Hematopoietic multipotent progenitor cell treated with erythropoietin and hydrocortisone succinate and interleukin-3 and kit ligand, for 8 days (in vitro differentiated cells): ENCODE measurements at places on chromosomes 4 and X.

DNA sequence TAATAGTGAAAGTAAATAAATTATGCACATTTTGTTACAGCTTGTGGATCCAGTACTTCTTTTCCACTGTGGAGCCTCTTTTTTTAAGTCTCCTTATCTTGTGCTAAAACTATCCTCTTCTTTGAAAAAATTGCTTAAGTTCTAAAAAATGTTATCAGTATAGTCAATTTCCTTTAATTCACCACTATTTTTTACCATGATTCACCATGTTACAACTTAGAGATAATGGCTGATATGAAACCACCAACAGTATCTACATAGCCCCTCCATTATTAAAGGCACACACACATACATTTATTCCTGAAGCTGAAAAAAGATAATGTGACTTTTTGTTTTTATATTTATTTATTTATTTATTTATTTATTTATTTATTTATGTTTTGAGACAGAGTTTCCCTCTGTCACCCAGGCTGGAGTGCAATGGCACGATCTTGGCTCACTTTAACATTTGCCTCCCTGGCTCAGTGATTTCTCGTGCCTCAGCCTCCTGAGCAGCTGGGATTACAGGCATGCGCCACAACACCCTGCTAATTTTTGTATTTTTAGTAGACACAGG lies 243.2 kb downstream of the SPOCK3 start:
- DNase-seq: peak; percentile 65

- peak; percentile 64 for DNase-seq
Measured at GRCh38 chr4:73653695-73654106, 33.5 kb upstream of the RASSF6 start.

DNA sequence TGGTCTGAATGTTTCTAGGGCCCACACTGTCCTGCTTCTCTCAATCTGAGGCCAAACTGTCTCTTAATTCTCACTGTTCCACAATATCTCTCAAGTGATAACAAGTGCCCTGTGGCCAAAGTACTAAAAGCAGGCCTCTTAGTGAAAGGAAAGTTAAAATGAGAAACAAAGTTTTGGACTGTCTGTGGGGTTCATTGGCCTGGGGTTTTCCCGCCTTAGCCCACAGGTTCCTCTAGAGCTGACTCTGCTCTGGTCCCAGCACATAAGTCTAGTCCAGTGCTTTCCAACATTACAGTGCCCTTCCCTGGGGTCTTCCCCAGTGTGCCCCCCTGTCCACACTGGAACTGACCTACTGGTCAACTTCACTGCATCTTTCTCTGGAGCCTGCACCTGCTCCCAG lies 6.3 kb downstream of the MAGEB1 start:
- DNase-seq: no peak

- no peak for DNase-seq
Measured at GRCh38 chr4:76856243-76857073, 41.5 kb downstream of the SOWAHB start.

DNA sequence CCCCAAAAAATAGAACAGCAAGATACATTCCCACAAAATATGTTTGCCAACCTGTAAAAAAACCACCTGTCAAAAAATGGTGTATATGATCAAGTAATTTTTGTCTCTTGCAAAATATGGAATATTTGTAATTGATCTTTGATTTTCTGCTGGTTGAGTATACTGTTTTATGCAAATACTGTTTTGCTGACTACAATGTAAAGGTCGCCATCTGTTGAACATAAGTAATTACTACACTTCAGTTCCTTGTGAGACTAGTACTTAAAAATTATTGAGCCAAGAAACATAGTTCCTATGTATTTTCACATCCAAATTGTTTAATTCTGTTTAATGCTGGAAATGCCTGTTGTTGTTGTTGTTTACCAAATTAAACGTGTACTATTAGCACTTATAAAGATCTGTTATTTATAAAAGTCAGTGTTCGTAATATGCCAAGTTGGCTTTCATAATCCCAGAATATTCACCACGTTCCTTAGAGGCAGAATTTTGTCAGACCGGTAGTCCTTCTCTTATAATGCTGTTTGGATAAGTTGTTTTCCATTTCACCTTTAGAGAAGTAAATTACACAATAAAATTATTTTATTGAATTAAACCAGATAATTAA lies 144.2 kb downstream of the PDLIM5 start:
- peak; percentile 71 for DNase-seq

DNA sequence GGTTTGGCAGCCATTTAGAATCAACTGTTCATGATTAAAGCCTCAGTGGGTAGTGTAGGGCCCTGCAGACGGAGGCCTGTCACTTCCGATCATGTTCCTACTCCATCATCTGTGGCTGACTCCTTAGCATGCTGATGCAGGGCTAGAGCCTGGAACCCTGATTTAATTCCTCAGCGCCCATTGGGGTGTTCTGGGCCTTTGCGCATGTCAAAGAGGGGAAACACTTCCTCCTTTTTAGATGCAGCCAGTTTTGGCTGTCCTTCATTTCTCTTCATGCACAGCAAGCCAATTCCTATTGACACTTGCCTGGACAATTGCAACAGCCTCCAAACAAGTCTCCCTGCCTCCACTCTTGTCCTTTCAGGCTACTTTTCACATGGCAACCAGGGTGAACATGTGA lies 51.9 kb upstream of the MAGEA4 start:
- DNase-seq: no peak

- DNase-seq: no peak
Measured at GRCh38 chr4:107255596-107255995, 219.5 kb upstream of the DKK2 start.

- DNase-seq: peak; percentile 95
Measured at GRCh38 chr4:128686032-128686465, 123.5 kb upstream of the JADE1 start.

DNA sequence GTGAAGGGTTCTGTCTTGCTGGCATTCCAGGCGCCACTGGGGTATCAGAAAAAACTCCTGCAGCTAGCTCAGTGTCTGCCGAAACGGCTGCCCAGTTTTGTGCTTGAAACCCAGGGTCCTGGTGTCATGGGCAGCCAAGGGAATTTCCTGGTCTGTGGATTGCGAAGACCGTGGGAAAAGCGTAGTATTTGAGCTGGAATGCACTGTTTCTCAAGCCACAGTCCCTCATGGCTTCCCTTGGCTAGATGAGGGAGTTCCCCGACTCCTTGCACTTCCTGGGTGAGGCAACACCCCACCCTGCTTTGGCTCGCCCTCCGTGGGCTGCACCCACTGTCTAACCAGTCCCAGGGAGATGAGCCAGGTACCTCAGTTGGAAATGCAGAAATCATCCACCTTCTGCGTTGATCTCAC lies 40.1 kb downstream of the NOP14 start:
- no peak for DNase-seq

DNA sequence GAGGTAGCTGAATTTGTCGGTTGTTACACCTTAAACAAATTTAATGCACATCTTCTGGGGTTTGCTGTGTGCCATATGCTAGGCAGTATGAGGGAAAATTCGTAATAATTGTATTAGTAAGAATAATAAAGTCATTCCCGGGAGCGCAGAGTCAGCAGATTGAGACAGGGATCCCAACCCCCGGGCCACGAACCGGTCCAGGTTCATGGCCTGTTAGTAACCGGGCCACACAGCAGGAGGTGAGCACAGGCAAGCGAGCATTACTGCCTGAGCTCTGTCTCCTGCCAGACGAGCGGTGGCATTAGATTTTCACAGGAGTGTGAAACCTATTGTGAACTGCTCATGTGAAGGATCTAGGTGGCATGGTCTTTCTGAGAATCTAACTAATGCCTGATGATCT lies 114.9 kb downstream of the PCDH7 start:
- DNase-seq: no peak

DNA sequence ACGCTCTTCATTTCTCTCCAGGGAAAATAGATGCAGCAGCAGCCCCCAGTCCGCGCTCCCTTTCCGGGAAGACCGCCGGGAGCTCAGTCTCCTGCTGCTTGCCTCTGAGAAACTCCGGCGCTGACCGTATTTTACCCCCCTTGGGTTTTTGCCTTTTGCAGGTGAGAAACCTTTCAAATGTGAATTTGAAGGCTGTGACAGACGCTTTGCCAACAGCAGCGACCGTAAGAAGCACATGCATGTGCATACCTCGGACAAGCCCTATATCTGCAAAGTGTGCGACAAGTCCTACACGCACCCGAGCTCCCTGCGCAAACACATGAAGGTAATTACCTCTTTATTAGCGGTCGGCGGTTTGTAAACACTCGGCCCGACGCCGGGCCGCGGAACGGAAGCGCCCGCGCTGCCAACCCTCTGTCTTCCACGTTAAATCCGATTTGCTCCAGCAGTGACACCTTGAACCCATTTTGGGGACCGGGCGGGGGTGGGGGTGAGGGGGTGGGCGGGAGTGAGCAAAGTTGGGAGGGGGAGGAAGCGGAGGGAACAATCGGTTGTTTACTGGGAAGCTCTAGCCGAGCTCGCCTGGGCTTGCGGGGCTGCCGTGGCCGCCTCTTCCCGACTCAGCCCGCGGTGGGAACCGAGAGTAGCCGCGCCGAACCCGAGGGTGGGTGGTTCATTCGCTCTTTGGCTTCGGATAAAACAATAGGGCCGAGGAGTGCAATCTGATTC lies 3.0 kb downstream of the ZIC3 start:
- DNase-seq: no peak

GRCh38 chrX:129403974-129404669 lies 119.2 kb downstream of the SMARCA1 start:
- DNase-seq: no peak

- DNase-seq: no peak
Measured at GRCh38 chr4:9866931-9867330, 85.5 kb downstream of the DRD5 start.

- DNase-seq: no peak
Measured at GRCh38 chr4:181835348-181835747, 407.9 kb upstream of the TENM3 start.

DNA sequence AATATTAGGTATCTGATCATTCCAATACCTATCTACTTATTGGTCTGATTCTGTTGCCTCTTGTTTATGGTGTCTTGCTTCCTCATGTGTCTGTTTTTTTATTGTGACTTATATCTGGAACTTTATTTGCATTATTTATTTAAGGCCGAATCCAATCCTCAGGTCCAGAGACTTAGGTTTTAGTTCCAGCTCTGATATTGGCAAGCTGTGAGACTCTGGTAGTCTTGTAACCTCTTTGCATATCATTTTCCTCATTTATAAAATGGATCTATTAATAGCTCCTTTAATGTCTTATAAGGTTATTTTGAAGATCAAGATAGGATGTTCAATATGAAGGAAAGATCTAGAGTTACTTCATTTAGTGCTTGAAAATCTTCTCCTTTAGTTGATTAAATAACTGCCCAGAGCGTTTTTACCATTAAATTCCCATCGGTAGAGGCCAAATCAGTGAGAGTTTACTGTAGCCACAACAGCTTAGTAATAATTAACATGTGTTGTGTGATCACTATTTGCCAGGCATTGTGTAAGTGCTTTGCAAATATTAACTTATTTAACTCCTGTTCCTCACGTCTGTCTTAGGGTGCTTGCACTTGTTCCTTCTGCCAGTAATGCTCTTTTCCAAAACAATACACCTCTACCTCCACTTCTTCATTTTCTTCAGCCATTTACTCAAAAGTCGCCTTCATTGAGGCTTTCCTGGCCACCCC lies 82.2 kb downstream of the CC2D2A start:
- no peak for DNase-seq

- peak; percentile 80 for DNase-seq
Measured at GRCh38 chr4:186201535-186202230, 10.3 kb downstream of the CYP4V2 start.

GRCh38 chr4:107719207-107719921 lies 670 bp downstream of the PAPSS1 start:
- peak; percentile 29 for DNase-seq

DNA sequence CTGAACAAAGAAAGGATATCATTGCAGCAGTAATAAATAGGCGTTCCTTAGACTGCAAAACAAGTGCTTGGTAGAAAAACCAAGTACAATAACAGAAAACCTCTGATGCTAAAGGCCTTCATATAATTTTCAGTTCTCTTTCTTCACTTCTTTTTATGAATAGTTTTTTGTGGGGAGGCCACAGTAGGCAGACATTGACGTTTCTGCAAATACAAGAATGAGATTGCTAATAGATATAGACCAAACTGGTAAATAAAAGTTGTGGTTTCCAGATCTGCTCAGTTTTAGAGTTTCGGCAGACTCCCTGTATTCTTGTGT lies 57.0 kb upstream of the RAP1GDS1 start:
- DNase-seq: no peak
